ENCODE measurements at places on chromosomes 2 and 18.

DNA sequence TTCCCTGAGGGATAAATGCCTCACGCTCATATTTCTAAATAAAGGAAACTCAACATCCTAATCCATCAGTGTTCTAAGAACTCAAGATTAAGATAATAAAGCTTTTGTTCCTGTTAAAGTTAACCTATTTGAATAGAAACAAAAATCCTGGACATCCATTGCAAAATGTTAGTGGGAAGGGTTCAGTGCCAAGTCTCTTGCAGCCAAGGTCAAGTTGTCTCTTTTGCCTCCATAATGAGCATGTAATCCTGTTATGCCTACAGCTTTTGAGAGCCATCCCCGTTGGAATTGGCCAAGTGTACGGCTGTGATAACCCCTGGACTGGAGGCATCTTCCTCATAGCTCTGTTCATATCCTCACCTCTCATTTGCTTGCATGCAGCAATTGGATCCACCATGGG is 51.3 kb upstream of the SLC14A1 start:
- DNase-seq: no peak

DNA sequence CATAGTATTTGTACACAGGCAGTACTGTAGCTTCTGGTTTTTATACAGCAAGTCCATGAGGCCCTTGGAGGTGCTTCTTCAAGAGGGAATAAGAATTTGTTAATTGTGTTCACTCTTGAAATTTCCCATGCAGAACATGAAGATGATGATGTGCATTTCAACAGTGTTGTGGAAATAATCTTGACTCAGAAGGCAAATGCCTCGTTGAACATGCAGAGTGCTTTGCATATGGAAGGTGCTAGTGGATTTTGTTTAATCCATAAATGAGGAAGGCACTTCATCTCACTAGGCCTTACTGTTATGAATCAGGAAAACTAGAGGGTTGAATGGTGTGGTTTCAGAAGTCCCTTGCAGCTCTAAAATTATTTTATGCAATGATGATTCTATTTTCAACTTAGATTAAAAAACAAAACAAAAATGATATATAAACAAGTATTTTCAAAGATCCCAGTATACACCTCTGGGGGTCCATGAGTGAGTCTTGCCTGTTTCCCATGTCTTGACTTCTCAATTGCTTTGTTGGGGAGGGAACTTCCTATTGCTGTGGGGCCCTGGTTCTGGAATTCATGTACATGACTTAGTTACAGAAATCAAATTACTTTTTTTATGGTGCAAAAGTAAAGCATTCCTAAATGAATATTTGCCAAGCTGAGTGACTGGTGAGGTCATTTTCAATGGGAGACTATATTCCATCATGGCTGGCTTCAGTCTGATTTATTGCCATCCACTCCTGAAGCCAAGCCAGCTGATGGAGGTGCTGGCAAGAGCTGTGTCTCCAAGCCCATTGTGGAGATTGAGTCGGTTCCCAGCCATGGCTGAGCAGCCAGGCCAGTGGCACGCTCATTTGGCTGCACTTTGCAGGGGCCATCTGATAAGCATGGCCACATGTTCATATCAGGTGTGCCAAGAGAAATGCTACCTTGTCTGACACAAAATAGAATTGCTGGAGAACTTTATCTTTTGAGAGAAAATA is 56.5 kb downstream of the MGAT5 start:
- no peak for DNase-seq

DNA sequence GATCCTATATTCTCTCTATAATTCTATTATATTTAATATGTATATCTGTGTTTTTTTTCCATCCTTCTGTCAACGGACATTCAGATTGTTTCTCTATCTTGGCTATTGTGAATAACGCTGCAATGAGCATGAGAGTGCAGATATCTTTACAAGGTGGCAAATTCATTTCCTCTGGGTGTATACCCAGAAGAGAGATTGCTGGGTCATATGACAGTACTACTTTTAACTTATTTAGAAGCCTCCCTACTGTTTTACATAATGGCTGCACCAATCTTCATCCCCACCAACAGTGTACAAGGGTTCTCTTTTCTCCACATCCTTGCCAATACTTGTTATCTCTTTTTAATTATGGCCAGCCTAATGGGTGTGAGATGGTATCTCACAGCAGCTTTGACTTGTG is 66.5 kb downstream of the TSPYL6 start:
- no peak for DNase-seq

GRCh38 chr18:4358618-4359017 is 96.5 kb downstream of the DLGAP1 start:
- DNase-seq: no peak

DNA sequence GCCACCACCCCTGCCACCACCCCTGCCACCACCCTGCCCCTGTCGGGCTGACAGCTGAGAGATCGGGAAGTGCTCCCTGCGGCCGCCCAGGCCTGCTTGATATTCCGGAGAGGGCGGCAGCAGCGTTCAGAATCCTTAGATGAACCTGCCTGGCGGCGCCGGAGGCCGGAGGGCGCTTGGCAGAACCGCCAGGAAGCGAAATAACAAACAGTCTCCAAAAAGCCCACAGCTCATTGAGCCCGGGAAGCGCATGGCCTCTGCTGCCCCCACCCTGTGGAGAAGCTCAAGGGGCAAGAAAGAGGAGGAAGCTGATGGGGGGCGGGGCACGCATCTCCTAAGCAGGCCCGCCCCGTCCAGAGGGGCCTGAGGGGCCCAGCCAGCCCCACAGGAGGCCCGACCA is 92.2 kb upstream of the MBOAT2 start:
- DNase-seq: no peak

GRCh38 chr18:37175727-37176620 is 347.0 kb downstream of the KIAA1328 start:
- DNase-seq: no peak

GRCh38 chr2:226671141-226671676 is 128.4 kb downstream of the IRS1 start:
- no peak for DNase-seq

GRCh38 chr2:141554810-141555209 is 576.0 kb downstream of the LRP1B start:
- DNase-seq: no peak

- DNase-seq: no peak
Measured at GRCh38 chr2:8479298-8479697, 202.6 kb upstream of the ID2 start.

- no peak for DNase-seq
Measured at GRCh38 chr2:177254433-177255226, 9.9 kb downstream of the NFE2L2 start.

- DNase-seq: no peak
Measured at GRCh38 chr18:76137216-76137615, 357.8 kb downstream of the ZNF516 start.

DNA sequence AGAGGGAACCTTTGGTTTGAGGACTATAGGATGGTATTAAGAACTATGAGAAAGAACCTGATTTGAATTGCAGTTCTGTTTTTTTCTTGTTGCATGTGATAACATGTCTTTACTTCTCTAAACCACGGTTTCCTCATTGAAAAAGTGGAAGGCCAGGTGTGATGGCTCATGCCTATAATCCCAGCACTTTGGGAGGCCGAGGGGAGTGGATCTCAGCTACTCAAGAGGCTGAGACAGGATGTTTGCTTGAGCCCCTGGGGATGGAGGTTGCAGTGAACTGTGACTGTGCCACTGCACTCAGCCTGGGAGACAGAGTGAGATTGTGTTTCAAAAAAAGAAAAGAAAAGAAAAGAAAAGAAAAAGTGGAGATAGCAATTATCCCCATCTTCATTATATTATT is 32.3 kb downstream of the SCN9A start:
- DNase-seq: no peak

DNA sequence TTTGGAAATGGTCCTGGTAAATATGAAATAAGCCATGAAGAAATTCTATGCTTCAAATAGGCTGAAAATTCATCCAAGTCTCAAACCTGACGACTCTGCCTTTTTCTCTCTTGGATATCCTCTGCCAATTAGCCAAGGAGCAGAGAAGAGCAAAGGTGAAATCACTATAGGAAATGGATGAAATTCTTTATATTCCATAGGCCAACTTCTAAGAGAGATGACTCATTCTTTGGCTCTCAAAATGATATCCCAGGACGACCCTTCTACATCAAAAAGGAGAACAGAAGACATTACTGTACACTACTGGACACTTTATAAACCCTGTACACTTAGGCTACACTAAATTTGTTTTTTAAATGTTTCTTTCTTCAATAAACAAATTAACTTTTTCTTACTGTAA is 22.7 kb downstream of the PDE1A start:
- DNase-seq: no peak

GRCh38 chr2:3198119-3198518 is 179.5 kb downstream of the EIPR1 start:
- no peak for DNase-seq

- DNase-seq: no peak
Measured at GRCh38 chr2:58870704-58871103, 629.6 kb upstream of the FANCL start.

GRCh38 chr2:196181484-196181883 is 10.1 kb upstream of the STK17B start:
- no peak for DNase-seq

DNA sequence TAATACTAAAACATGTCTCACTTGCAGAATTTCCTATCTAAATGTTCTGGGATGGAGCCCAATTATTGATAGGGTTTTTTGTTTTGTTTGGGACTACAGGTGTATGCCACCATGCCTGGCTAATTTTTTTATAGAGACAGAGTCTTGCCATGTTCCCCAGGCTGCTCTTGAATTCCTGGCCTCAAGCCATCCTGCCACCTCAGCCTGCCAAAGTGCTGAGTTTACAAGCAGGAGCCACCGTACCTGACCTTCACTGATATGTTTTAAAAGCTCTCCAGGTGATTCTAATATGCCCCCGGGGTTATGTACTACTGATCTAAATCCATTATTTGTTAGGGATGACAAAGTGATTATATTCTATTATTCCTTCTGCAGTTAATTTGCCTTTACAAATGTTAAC is 2.2 kb downstream of the ELAC1 start:
- DNase-seq: no peak

DNA sequence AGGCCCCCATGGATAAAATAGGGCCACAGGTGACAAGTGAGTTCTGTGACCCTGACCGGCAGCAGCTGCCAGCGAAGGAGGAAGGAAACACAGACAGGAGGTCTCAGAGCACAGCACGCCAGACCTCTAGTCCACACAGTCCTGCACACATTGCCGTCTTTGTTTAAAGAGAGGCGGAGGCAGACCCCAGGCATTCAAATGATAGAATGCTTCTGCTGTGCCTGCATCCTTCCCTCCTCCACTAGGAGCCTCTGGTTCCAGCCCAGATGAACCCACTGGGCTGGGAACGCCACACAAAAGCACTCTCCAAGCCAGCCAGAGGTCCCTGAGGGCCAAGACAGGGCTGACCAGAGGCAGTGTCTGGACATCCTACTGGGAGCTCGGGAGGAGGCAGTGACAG is 118.7 kb downstream of the KLHL29 start:
- DNase-seq: no peak

DNA sequence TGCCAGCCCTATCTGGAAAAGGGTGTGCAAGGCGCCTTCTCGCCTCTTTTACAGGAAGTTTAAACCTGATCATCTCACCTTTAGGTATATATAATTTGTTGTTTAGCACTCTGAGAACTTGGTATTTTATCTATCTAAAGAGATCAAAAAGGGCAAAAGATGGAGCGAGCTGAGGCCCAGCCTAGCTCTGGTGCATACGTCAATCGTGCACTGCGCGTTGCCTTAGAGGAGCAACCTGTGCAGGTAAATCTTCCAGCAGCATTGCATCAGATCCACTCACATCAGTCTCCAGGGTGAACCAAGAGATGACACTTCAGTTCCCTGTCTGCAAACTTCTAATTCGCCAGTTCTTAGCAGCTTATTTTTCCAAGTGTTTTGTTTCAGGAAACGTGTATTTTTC is 15.4 kb downstream of the BCL11A start:
- no peak for DNase-seq
